Activated T-cell treated with anti-CD3 and anti-CD28 coated beads, Interleukin-2, amount 50 U/mL, for 72 hours (primary cell): ENCODE measurements at places on chromosomes 12 and 14. TPM values are rescaled to one million over a fixed set of nuclear protein-coding genes. Genes with fewer than 3 reads are reported as not detected.

- peaks cover 49% of the 10 kb centered on the region for H3K4me1 ChIP-seq
- peak overlapping the region; percentile 98 for H3K4me3 ChIP-seq
- peaks cover 19% of the 10 kb centered on the region for H3K27me3 ChIP-seq
- DNase-seq: peak; percentile 8
Observed at GRCh38 chr12:24903329-24904088, 45.4 kb downstream of the BCAT1 start.

DNA sequence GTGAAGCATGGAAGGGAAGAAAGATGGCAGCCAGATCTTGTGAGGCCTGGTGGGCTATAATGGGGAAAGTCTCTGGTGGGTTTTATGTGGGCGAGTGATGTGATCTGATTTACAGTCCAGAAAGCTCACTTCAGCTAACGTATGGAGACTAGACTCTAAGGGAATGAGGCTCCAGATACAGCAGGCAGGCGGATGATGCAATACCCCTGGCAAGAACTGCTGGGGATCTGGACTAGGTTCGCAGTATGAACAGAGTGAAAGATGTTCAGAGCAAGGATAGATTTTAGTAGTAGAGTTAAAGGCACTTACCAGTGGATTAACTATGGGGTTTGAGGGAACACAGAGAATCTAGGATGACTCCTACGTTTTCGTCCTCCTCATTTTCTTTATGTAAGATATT is 253.1 kb downstream of the ANO2 start:
- H3K27me3 ChIP-seq: peaks cover 8% of the 10 kb centered on the region
- no peak for DNase-seq
- no peak overlapping the region for H3K27ac ChIP-seq
- H3K4me3 ChIP-seq: no peak overlapping the region
- H3K4me1 ChIP-seq: no peaks in the 10 kb centered on the region

DNA sequence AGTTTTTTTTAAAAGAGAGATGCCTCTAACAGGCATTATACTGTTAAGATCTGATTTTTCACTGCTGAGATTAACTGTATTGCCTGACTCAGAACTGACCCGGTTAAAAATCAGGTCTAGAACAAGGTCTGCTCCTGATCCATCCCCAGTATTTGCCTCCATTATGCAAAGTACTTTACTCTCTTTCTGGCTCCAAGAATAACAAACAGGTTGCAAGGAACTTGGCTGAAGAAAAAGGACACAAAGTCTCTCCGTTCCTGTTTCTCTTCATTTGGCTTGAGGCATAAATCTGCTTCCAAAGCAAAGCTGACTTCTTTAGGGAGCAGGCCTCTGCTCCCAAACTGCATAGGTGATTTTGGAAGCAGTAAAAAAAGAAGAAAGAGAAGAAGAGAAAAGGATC is 199.3 kb upstream of the PDZRN4 start:
- H3K4me1 ChIP-seq: no peaks in the 10 kb centered on the region
- DNase-seq: no peak
- H3K27ac ChIP-seq: no peak overlapping the region
- H3K36me3 ChIP-seq: no peaks in the 10 kb centered on the region

GRCh38 chr12:3186546-3187215 is 109.5 kb downstream of the TSPAN9 start:
- H3K27me3 ChIP-seq: peaks cover 27% of the 10 kb centered on the region
- no peak overlapping the region for H3K4me3 ChIP-seq
- H3K4me1 ChIP-seq: peaks cover 11% of the 10 kb centered on the region
- H3K36me3 ChIP-seq: no peaks in the 10 kb centered on the region
- H3K27ac ChIP-seq: no peak overlapping the region
- no peak for DNase-seq

DNA sequence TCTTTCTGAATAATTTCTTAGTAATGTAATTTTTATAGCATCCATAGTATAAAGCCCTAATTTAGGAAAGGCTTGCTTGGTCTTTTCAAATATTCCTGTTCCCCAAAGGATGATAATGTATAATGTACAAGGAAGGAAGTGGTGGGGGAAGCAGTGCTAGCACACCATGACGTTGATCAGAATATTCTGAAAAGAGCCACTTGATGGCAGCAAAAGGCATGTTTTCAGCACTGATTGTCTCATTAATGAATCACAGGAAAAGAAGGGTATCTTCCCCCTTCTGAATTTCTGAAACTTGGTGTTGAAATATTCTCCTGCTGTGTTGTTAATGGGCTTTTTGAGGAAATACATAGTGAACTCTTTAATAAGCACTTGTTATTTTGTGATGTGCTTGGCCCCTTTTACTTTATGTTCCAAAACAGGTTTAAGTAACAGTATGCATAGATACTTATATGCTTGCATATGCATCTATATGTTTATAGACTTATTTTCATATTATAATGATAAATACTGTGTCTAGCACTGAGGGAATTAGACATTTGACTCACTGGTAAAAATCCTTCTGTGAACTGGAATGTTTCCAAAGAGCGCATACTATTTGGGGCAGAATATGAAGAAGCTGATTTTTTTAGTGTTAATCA is 122.0 kb downstream of the TMEM117 start:
- no peaks in the 10 kb centered on the region for H3K36me3 ChIP-seq
- no peak overlapping the region for H3K4me3 ChIP-seq
- peak; percentile 4 for DNase-seq
- no peak overlapping the region for H3K27ac ChIP-seq

SNAPC1 gene
- 7.2 TPM for total RNA-seq

- no peaks in the 10 kb centered on the region for H3K27me3 ChIP-seq
- H3K27ac ChIP-seq: no peak overlapping the region
Observed at GRCh38 chr14:57400556-57401494, 10.4 kb downstream of the NAA30 start.

DNA sequence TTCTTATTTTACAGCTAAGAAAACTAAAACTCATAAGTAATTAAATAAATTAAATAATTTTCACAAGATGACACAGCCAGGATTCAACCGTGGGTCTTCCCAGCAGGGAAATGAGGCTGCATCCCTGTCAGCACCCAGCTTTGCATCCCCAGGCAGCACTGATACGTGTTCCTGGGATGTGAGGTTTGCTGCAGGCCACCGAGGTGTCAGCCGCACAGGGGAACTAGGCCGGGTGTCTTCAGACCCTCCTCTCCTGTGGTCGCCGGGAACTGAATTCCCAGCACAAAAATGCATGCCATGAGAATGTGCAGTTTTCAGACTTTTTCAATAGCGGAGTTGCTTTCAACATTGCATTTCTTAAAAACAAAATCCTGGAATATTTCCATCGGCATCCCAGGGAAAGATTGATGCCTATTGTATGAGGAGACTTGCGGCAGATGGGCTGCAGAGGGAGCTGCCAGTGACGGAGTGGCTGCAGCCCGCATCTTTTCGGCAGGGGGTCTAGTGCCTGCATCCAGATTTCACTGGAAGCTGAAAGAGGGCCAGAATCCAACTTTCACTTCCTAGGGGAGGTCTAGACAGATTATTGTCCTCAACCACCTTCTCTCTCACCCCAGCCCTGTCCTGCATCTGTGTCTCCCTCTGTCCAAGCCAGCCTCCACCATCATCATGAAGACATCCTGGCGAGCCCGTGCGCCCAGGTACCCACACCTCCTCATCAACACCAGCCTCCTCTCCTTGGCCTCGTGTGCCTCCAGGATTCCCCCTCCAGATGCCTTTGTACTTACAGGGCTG is 12.6 kb downstream of the LRTM2 start:
- H3K4me1 ChIP-seq: no peaks in the 10 kb centered on the region
- H3K4me3 ChIP-seq: no peak overlapping the region
- H3K27me3 ChIP-seq: peaks cover 11% of the 10 kb centered on the region
- H3K36me3 ChIP-seq: no peaks in the 10 kb centered on the region
- no peak for DNase-seq
- H3K27ac ChIP-seq: no peak overlapping the region

SPX gene
- total RNA-seq: 1.6 TPM

GLIPR1L1 gene
- total RNA-seq: not detected

- no peak for DNase-seq
- peaks cover 16% of the 10 kb centered on the region for H3K4me1 ChIP-seq
- H3K4me3 ChIP-seq: no peak overlapping the region
- no peaks in the 10 kb centered on the region for H3K27me3 ChIP-seq
- peaks cover 3% of the 10 kb centered on the region for H3K36me3 ChIP-seq
Observed at GRCh38 chr14:63896278-63896720, 43.5 kb downstream of the SYNE2 start.

- H3K27me3 ChIP-seq: no peaks in the 10 kb centered on the region
- peaks cover 53% of the 10 kb centered on the region for H3K4me1 ChIP-seq
Observed at GRCh38 chr12:116962197-116962596, 51.4 kb downstream of the FBXW8 start.

DNA sequence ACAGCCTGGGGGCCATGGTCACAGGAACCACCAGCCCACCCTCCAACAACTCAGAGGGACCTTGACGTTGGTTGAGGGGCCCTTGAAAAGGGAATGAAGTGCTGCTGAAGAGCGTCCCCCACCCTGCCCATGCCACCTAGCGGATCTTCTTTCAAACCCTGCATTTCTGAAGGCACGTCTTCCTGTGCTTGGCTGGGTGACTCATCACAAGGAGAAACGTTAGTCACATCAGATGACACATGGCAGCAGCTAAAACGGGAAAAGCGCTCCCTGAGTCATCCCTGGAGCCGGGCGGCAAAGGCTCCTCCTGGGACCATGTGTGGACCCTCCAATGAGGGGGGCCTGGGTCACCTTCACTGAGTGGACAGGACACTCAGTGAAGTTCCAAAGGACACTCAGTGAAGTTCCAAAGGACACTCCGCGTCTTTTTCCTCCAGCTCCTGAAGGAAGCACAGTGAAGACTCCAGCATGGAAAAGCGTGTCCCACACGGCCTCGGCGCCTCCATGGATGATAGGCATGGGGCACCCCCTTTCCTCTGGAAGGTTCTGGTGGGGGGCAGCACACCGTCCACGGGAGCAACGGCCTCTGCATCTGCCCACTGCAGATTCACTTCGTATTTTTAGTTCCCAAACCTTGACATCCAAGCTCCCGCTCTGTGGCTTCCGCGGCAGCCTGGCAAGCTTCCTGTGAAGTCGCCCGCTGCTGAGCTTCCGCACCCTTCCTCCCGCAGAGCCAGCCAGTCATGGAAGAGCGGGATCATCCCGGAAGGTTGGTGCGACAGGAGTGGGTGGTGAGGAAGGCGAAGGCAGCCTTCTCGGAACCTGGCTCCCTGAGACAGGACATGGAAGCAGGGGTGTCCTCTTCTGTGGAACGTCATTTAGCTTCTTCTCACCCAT is 383.4 kb downstream of the VRK1 start:
- no peak for DNase-seq
- no peak overlapping the region for H3K27ac ChIP-seq
- H3K27me3 ChIP-seq: no peaks in the 10 kb centered on the region
- peak overlapping the region; percentile 11 for H3K4me3 ChIP-seq
- peaks cover 14% of the 10 kb centered on the region for H3K36me3 ChIP-seq
- peaks cover 41% of the 10 kb centered on the region for H3K4me1 ChIP-seq

L3HYPDH gene
- total RNA-seq: 8.6 TPM

GRCh38 chr12:118549510-118549980 is 173.2 kb downstream of the SUDS3 start:
- no peak overlapping the region for H3K4me3 ChIP-seq
- no peaks in the 10 kb centered on the region for H3K4me1 ChIP-seq
- no peak for DNase-seq
- H3K27me3 ChIP-seq: no peaks in the 10 kb centered on the region
- no peak overlapping the region for H3K27ac ChIP-seq
- no peaks in the 10 kb centered on the region for H3K36me3 ChIP-seq

- no peak for DNase-seq
- H3K27ac ChIP-seq: no peak overlapping the region
- H3K4me1 ChIP-seq: peaks cover 6% of the 10 kb centered on the region
- H3K27me3 ChIP-seq: no peaks in the 10 kb centered on the region
- H3K4me3 ChIP-seq: no peak overlapping the region
- no peaks in the 10 kb centered on the region for H3K36me3 ChIP-seq
Observed at GRCh38 chr12:98610596-98610995, 17.1 kb downstream of the SLC25A3 start.

GRCh38 chr12:69744109-69744508 is 5.4 kb downstream of the RAB3IP start:
- no peak overlapping the region for H3K27ac ChIP-seq
- H3K4me1 ChIP-seq: peaks cover 32% of the 10 kb centered on the region
- DNase-seq: no peak
- no peak overlapping the region for H3K4me3 ChIP-seq
- H3K27me3 ChIP-seq: no peaks in the 10 kb centered on the region
- peaks cover 3% of the 10 kb centered on the region for H3K36me3 ChIP-seq
